ENCODE measurements at places on chromosomes 3 and 15. TPM values are rescaled to one million over a fixed set of nuclear protein-coding genes. Genes with fewer than 3 reads are reported as not detected.

DNA sequence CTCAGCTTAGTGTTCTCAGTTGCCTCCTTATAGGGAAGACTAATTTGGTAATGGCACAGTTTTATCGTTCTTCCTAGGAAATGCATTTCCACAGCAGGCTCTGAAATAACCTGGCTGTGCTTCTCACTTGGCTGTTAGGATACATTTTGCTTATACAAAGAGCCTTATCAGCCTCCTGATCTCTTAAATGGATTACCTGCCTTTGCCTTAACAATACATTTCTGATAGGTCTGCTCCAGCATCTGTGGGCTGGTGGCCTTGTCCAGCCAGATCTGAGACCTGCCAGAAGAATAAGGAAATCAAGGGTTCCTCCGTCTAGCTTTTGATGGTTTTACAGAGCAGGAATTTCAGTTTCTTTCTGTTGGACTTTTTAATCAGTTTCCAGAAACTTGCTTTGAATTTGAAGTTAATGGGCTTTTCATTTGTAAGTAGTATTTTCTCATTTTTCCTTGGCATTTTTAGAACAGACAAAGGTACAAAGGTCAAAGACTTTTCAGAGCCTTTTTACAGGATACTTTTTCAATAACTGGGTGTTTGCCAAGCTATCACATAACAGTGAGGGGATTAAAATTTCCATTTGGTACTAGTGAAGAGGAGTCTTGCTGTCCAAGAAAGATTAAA, 116.3 kb downstream of the AKAP13 start:
- DNase-seq = no peak

- DNase-seq = no peak
Observed at GRCh38 chr3:153285982-153286381, 124.0 kb downstream of the RAP2B start.

CD276 gene
- 33.4 TPM for total RNA-seq

RSL24D1 gene
- 42.6 TPM for total RNA-seq

DNA sequence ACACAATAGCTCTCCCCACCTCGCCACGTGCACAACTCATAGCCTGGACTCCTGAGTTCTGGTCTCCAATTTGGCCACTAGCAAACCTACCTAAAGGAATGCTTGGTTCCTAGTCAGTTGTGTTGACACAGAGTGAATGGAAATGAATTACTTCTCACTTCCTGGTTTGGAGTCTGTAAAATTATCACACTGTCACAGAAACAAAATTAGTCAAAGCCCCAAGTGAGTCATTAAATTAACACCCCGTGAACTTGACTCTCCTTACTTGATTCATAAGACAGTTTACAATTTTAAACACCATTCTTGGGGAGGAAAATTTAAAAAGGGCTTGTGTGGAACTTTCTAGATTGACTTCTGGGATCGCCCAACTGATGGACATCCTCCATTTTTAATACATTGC, 276.2 kb upstream of the CTNNB1 start:
- DNase-seq = no peak

DNA sequence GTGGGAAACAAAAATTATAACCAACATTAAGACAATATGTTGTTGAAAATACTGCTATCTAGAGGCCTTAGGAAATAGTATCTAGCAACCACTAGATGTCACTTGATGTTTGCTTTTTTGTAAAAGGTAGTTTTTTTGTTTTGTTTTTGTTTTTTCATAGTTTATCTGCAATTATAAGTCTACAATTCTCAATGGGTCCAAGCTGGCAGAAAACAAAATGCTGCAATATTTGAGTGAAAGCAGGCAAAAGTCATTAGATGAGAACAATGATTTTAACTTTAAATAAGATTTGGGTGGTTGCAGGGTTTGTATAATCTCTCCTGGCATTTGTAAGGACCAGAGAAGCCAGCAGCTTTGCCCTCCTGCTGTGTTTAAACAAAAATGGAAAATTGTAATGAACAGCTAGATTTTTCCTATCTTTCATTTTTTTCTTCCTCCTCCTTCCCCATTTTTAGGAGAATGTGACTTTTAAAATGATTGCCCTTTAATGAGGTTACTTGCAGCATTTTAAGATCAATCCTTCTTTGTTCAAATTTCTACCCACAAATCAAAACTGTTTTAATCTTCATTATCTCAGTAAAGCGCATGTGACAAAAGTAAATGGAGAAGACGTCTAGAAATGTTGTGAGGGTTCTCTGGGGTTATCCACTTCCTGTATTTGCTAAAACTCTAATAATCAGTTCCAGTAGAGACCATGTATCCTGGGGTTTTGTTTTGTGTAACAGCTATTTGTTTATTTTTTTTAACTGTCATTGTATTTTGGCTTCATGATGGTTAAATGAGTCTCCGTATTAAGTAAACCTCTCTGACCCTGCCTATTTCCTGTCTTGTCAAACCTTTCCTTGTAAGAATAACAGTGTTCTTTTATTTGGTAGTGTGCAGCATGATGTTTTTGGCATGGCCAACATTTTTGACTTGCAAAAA, 27.3 kb downstream of the DUT start:
- DNase-seq = no peak
